Stimulated activated CD4-positive, alpha-beta T cell treated with anti-CD3 and anti-CD28 coated beads, TNF-alpha, amount 100 ng/mL, for 48 hours (primary cell): ENCODE measurements at places on chromosomes 2 and 18.

GRCh38 chr2:216274194-216274840 is 98.0 kb downstream of the MARCHF4 start:
- DNase-seq: no peak

DNA sequence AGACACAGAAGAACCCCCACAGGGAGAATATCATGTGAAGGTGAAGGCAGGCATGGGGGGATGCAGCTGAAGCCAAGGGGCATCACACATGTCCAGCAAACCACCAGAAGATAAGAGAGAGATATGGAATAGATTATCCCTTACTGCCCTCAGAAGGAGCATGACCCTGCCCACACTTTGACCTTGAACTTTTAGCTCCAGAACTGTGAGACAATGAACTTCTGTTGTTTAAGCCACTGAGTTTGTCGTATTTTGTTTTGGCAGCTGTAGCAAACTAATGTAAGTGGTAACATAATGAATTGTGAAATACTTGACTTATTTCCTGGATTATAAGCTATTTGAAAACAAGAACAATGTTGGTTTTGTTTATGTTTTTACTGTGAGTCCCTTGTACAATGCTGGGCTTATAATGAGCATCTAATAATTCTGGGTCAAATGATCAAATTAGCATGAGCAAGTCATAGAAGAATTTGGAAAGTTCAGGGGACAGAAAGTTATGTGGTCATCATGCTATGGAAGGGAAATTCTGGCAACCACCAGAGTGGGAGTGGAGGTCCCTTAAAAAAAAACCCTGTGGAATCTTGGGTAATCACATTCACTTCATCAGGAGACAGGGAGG is 541.0 kb upstream of the KLHL29 start:
- DNase-seq: no peak

DNA sequence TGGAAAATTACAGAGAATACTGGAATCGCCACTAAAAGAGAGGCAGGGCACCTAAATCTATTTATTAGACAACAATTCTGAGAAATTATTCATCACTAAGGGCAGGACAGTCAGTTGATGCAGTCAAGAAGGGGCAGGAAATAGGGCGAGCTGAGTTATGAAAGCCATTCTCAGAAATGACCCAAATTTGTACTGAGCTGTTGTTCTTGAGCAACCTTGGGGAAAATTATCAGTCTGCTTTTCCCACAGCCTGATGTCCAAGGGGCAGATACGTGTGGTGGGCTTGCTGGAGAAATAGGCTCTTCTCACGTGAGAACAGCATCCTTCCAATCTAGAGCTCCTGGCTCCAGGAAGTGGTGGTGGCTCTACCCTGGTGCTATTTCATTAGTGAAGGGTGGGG is 38.6 kb downstream of the STON1 start:
- DNase-seq: no peak

DNA sequence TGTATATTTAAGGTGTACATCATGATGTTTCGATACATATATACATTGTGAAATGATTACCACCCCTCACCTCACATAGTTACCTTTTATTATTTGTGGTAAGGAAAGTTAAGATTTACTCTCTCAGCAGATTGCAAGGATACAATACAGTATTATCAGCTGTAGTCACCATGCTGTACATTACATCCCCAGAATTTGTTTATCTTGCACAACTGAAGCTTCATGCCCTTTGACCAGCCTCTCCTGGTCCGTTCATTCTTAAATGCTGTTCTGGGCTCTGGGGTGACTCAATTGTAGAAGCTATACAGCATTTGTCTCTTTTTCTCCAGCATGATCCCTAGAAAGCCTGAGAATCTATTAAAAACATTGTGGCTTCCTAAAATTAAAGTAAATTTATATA is 90.8 kb downstream of the PTPRM start:
- no peak for DNase-seq

DNA sequence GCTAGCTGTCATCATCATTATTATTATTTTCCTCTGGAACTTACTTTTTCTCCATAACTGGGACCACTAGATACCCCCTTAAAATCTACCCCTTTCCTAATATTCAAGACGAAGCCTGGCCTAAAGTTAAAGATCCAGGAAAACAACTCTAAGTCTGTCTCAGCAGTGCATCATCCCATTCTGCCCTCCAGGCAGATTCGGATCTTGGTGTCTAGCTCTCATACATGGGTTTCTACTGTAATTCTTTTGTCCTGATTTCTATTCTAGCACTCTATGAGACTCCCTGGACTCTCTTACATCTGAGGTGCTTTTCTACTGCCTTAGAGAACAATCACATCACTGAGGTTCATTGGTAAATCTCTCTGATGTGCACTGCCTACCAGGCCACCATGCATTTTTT is 35.5 kb downstream of the MAP2 start:
- no peak for DNase-seq

GRCh38 chr18:26521617-26522016 is 26.7 kb downstream of the KCTD1 start:
- DNase-seq: no peak

DNA sequence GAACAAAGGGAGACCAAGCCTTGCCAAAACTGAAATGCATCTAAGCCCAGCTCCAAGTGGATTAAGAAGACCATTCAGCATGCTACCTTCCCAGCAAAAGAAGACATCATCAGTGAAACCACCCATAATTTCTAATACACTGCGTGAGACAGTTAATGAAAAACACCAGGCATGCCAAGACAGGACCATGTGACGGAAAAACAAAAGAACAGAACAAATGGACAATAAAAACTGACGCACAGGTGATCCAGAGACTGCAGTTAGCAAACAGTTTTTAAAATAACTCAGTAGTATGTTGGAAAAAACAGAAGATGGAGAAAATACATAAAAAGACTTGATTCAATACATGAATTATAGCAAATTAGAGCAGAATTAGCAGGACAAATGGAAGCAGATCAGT is 15.3 kb downstream of the FAM168B start:
- no peak for DNase-seq

- no peak for DNase-seq
These were observed 81.3 kb downstream of the TFCP2L1 start for GRCh38 chr2:121203591-121204249.

GRCh38 chr2:120037995-120038541 is 25.2 kb downstream of the EPB41L5 start:
- no peak for DNase-seq

GRCh38 chr2:23235292-23235691 is 149.7 kb upstream of the KLHL29 start:
- no peak for DNase-seq

- no peak for DNase-seq
These were observed 29.7 kb downstream of the TAF4B start for GRCh38 chr18:26255695-26256622.

GRCh38 chr2:227325839-227326195 is 766 bp downstream of the MFF start:
- DNase-seq: no peak

DNA sequence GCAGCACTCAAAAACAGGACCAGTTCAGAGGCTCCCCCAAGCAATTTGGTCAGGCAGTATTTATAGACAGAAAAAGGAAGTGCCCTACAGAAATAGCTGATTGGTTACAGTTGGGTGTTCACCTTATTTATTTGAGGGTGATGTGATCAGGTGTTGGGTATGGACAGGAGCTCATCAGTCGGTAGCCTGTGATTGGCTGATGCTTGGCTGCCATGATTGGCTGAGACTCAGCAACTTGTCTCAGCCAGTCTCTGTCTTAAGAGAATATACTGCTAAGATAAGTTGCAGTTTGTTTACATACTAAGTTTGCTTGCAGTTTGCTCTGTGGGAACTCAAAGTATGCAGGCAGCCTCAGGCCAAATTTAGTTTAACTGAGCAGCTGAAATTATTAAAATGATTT is 9.4 kb downstream of the ABCG8 start:
- DNase-seq: no peak

DNA sequence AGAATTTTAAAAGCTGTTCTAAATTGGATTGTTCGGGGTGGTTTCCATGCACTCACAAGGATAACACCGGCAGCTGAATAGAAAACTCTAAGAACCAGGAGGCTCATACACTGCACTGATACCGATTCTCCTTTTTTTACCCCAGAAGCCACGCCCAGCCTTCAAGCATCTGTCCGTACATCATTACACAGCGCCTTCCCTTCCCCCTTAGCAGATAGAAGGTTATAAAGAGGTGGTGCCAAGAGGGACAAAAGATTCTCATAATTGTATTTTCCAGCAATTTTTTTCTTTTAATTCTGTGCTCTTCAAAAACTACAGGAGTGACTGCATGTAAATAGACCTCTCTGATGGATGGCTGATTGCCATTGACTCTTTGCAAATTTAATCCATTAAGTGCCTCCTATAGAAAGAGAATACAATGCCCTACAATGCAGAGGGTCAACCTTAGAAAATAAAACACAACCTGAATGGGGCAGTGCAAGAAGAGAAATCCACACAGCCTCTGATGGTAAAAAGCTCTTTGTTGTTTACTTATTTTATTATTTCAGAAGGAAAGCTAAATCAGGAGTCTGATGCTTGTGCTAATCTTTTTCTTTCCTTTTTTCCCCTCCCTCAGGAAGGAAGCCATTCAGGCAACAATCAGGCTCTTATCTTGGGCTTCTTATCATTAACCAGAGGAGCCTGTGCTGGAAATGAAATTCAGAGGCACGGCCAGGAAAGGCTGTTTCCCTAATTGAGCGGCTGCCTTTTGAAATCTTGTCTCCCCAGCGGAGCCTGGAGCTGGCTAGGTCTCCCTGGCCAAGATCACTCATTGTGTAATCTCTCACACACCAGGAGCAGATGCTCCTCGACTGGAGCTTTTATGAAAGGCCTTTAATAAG is 198.9 kb upstream of the NABP1 start:
- DNase-seq: no peak

GRCh38 chr2:215002500-215002899 is 135.9 kb downstream of the ABCA12 start:
- no peak for DNase-seq

GRCh38 chr2:159712929-159713420 is 669 bp downstream of the MARCHF7 start:
- DNase-seq: no peak
